Heart right ventricle (tissue), 16 donors: ENCODE measurements at places on chromosomes 5 and 9.

DNA sequence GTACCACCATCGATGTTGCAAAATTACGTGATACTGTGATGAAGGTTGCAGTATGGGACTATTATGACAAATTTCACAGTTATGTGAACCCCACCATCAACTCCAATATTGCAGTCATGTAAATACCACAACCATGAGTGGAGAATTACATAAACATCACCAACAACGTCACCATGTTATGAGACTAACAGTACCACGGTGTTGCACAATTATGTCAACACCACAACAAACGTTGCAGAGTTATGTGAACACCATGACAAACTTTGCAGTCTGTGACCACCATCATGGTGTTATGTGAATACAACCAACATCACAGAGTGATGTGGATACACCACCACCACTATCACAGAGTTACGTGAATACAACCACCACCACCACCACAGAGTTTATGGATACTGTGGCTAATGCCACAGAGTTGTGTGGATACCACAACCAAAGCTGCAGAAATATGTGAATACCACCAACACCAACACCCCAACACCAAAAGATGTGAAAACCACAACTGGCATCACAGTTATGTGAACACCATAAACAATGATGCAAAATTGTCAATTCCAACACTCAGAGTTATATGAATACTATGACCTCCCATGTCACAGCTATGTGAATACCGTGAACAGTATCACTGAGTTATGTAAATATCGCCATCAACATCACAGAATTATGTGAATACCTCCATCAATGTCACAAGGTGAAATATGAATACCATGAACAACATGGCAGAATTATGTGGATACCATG, 62.4 kb downstream of the SHC3 start:
- no peak for DNase-seq

- DNase-seq = peak; percentile 50
Observed at GRCh38 chr9:123453831-123454321, 97.9 kb downstream of the CRB2 start.

DNA sequence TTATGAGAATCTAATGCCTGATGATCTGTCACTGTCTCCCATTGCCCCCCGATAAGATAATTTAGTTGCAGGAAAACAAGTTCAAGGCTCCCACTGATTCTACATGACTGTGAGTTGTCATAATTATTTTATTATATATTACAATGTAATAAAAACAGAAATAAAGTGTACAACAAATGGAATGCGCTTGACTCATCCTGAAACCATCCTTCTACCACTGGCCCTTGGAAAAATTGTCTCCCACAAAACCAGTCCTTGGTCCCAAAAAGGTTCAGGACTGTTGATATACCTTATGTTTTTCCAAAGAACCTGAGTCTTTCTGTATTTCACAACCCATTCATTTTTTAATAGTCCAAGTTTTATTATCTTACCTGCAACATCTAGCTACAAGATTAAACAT, 403.5 kb downstream of the TAF11L14 start:
- DNase-seq = no peak

GRCh38 chr9:110016340-110016739, 191.6 kb downstream of the C9orf152 start:
- DNase-seq = no peak

- no peak for DNase-seq
Observed at GRCh38 chr5:80143491-80143890, 108.3 kb downstream of the THBS4 start.

- DNase-seq = no peak
Observed at GRCh38 chr9:114718801-114719221, 36.8 kb upstream of the TEX48 start.

- DNase-seq = no peak
Observed at GRCh38 chr9:99066571-99066970, 38.3 kb upstream of the TGFBR1 start.

GRCh38 chr5:143179126-143179740, 224.3 kb downstream of the NR3C1 start:
- DNase-seq = no peak

- no peak for DNase-seq
Observed at GRCh38 chr5:58153255-58153654, 306.6 kb downstream of the PLK2 start.

DNA sequence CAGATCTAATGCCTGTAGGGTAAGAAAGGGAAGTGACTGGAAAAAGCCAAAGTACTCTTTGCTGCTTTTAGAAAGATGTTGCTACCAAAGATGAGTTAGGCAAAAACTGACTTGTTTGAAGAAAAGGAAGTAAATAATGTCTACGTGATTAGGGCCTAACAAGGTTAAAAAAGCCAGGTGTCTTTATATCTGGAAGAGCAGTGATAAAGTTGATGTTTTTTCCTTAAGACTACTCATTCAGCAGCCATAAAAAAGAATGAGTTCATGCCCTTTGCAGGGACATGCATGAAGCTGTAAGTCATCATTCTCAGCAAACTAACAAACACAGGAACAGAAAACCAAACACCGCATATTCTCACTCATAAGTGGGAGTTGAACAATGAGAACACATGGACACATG, 13.5 kb upstream of the AMACR start:
- DNase-seq = no peak

- no peak for DNase-seq
Observed at GRCh38 chr5:641331-641765, 29.2 kb downstream of the CEP72 start.

DNA sequence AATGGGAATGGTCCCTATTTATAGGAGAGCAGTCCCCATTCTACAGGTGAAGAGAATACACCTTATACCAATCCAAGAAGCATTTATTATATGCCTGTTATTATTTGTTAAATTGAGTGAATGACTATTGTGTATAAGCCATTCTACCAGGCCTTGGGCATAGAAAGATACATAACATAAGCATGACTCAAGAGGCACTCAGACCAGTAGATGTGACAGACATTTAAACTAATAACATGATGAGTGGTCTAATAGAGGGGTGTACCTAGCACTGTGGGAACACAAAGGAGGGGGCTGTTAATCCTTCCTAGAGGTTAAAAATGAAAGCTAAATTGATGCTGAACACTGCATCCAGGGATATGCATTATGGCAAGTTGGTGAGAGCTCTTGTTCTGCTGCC, 145.0 kb upstream of the TNC start:
- no peak for DNase-seq

GRCh38 chr9:76136986-76137385, 246.5 kb downstream of the PCSK5 start:
- DNase-seq = no peak

- DNase-seq = no peak
Observed at GRCh38 chr9:84996029-84996428, 326.5 kb downstream of the NTRK2 start.

DNA sequence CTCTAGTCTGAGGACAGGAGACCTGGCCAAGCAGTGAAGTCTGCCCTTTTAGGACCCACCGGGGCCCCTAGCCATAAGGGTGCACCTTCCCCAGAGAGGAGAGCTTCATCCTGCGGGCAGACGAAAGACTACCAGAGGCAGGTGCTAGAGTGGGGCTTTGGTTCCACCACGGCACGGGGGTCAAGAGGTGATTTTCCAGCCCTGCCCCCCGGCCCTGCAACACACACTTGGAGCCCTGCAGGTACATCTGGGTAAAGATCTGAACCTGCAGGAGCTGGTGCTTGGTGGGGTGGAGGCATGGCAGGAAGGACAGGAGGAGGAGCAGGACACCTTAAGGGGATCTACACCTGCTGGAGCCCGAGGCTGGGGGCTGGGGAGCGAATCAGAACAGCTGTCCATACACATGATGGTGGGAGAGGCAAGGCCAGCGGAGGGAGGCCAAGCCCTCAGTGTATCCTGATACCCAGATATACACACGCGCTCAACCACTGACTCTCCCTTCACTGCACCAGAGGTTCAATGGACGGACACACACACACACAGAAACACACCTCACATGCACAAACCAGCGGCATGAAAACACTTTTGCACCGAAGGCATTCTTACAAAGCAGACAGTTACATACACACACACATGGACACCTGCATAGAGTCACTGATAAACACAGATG, 98.4 kb upstream of the MVB12B start:
- no peak for DNase-seq

DNA sequence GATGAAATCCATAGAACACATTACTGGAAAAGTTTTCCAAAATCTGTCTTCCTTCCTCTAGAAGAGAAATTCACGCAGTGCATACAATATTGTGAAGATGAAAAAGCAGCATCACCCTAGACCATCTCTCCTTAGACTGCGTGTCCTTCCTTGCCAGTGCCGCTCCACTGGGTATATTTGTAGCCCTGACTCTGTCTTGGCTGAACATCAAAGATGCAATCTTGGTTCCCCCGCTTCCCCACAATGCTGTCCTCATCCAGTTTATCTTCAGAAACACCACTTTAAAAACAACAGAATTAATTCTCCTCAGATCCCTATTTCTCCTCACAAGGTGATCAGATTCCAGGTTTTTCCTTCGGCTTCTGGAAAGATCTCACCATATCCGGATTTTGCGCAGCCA, 53.9 kb downstream of the ROR2 start:
- no peak for DNase-seq

DNA sequence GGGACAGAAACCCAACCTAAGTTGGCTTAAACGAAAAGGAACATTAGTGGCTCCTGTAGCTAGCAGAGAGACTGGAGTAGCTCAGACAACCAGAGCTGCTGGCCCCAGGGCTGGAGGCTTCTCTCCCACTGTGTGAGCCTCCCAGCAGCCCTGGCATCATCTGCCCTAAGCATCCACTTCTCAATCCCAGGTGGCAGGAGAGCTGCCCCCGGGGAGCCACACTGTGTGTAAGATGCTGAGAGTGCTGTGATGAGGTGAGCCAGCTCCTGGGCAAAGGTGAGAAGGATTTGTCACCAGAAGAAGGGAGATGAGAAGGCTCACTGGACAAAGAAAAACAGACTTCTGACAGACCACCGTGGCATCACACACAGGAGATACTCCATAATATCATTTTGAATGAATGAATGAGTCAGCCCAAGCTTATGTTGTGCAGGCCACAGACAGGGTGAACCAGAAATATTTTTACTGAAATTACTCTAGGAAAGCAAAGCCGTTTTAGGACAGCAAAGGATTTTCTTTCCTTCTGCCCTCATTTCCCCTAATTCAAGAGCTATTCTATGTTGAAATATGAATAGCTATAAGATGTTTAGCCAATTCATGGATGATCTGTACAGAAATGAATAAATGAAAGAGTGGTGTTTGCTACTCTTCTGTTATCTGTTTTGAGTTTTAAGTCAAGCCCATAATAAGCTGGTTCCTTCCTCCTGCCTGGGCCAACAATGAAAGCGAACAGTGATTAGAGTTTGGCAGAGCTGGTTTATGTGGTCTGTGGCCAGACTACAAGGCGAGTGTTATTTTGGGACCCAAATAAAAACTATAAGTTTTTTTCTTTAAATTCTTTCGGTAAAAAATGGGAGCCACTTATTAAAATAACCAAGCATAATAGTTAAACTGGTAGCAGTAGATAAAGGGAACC, 57.4 kb upstream of the ECM2 start:
- no peak for DNase-seq

DNA sequence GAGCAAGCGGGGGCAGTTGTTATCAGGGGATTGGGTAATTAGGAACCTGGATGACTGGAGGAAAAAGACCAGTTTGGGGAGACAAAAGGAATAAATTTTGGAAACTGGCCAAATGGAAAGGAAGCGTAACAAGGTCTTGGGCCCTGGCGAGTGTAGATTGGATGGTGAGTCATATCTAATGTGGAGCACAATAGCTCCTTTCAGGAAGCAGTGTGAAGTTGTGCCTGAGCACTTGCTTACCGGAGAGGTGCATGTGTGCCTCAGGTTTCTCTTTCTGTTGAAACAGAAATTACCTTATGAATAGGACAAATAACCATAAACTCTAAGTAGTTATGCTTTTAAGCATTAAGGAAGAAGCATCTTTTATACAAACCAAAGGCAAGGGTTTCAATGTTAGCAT, 176.4 kb downstream of the KIF4B start:
- DNase-seq = no peak

GRCh38 chr5:66813306-66813705, 217.1 kb downstream of the MAST4 start:
- DNase-seq = no peak

DNA sequence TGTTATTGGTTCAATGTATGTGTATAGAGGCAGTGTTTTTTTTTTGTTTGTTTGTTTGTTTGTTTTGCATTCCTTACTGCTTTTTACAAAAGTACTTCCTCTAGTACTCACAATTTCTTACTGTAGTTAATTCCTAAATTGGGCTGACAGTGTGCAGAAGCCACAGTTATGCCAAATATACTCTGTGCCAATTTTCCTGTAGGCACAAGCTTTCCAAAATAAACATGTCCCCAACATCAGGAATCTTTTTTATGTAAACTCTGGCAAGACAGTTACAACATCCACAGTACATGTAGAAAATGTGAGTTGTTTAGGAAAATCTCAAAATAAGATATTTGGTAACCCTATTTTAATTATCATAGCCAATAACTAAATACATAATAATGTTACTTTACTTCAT, 161.6 kb upstream of the TSLP start:
- DNase-seq = no peak

- no peak for DNase-seq
Observed at GRCh38 chr5:58224221-58224620, 235.7 kb downstream of the PLK2 start.

DNA sequence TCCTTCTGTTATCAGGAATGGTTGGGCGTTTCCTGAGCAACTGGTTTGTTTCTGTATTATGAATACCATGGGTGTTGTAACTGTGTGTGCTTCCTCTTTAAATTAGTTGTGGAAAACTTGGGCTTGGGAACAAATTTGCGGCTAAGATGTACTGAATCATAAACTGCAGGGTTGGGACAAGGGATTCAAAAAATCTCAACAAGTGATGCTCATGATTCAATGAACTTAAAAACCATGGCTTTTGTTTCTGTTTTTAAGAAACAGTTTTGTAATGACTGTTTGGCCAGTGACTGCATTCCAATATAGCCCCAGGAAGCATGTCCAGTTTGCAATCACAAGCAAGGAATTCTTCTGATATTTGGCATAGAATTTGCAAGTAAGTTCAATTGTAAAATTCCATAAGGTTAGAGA, 657.5 kb upstream of the WWC1 start:
- DNase-seq = no peak

DNA sequence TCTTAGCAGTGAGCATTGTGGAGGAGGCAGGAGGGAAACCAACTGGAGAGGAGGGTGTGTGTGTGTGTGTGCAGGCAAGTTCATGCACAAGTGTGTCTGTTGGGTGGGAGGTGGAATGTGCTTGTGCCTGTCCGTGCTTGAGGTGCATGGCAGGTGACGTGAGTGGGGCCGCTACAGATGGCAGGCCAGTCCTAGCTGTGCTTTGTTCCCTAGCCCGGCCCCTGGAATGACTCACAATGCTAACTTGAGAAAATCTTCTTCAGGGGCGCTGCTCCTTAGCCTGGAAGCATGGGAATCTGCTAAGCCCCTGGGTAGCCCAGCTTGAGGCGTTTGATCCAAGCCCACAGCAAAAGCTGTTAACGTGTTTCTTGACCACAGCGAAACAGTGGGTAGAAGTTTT, 25.0 kb upstream of the DMRT2 start:
- DNase-seq = no peak
